Right renal pelvis (tissue), 4 donors: ENCODE measurements at places on chromosomes 2 and 18.

GRCh38 chr2:9313443-9313842 lies 106.8 kb downstream of the ASAP2 start:
- no peak for DNase-seq

GRCh38 chr2:201656102-201656501 lies 12.8 kb upstream of the TMEM237 start:
- DNase-seq = no peak

- DNase-seq = no peak
These were observed 178.8 kb downstream of the ICOS start for GRCh38 chr2:204115137-204116056.

- DNase-seq = no peak
These were observed 252.4 kb downstream of the LPIN1 start for GRCh38 chr2:11998626-11999378.

DNA sequence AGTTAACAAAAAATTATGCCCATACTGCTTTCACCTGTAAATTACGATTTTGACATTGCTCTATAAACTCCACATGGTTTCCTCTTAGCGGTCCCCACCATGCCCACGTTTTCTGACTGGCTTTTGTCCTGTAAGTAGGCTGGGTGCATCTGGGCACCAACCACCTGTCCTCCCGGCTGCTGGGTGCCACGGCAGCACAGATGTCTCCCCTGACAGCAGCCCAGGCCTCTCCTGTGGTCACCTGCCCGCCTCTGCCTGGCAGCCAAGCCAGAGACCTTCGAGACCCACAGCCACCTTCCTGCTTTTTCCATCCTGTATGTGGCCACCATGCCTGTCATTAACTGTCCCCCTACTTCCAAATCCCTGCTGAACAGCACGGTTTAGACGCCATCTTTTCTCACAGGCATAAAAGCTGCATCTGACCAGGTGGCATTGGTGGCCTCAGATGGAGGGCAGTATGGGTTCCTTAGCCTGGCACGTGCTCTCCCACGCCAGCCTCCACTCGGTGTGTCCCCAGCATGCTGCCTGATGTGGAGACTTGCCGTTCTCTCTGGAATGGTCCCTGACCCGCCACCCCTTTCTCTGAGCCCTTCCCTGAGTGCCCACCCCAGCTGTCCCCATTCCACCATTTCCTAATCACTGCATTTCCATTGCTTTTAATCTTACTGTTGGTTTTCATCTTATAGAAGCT lies 18.9 kb downstream of the SNORC start:
- DNase-seq = no peak

DNA sequence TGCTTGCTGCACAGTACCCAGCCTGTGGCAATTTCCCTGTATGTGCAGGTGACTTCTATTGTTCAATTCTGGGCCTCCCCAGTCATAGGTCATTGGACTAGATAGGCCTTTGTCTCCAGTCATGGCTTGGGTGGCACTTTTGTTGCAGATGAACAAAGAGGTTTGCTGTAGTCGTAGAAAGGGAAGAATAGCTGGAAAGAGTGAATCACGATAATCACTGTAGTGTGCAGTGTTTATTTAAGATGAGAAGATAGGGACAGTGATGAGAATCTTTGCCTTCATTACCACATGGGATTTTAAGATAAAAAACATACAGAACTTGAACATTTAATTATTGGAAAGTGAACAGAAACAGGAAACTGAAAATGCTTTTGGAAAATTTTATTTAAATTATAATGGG lies 156.1 kb upstream of the CYRIA start:
- DNase-seq = no peak

DNA sequence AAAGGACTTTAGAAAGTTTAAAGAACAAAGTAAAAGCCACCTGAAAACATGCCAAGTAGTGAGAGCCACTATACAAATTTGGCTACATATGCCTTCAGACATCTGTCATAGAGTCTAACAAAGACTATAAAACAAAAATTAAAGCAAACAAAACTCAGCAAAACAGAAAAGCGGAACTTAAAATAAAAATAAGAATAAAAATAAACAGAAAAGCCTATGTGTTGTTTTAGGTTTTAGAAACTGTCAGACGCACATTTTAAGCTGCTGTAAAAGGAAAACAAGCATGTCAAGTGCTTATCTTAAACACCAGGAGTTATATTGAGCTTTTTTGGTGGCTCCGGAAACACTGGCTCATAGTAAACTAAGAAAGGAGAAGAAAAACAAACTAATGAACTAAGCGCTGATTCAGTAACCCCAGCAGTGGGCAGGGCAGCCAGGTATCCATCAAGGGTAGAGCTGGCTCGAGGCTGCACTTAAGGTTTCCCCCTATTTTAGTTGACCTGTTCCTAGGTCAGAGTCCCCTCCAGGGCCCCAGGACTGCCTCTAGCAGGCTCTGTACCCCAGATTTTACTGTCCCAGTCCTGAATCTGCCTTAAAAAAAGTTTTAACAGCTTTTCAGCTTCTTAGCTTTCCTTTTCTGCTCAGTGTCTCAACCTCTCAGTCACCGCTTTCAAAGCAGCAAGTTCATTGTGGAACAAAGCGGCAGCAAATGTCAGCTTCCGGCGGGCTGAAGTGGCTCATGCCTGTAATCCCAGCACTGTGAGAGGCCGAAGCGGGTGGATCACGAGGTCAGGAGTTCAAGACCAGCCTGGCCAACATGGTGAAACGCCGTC lies 15.4 kb upstream of the RMC1 start:
- DNase-seq = no peak

DNA sequence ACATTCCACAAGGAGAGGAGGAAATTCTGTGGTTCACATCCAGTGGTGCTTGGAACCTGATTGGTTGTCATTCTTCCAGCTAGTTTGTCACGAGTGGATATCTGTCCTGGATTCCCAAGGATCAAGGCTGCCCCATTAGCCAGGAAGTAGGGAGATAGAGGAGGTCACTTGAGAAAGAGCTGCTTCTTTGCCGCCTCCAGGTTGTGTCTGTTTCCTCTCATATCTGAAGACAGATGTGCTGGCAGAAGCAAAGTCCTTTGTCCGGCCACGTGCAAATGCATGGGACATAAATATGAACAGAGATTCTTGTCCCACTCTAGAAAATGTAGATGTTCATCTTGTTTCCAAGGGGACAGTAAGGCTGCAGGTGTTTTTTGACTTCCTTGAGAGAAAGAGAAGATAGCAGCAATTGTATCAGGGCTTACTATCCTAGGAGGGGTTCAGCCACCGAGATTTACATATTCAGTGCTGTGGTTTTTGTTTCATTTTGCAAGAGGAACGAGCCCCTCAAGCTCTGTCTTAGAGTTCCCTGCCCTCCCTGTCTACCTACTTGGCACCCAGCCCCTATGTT lies 174.4 kb downstream of the RPIA start:
- DNase-seq = no peak

DNA sequence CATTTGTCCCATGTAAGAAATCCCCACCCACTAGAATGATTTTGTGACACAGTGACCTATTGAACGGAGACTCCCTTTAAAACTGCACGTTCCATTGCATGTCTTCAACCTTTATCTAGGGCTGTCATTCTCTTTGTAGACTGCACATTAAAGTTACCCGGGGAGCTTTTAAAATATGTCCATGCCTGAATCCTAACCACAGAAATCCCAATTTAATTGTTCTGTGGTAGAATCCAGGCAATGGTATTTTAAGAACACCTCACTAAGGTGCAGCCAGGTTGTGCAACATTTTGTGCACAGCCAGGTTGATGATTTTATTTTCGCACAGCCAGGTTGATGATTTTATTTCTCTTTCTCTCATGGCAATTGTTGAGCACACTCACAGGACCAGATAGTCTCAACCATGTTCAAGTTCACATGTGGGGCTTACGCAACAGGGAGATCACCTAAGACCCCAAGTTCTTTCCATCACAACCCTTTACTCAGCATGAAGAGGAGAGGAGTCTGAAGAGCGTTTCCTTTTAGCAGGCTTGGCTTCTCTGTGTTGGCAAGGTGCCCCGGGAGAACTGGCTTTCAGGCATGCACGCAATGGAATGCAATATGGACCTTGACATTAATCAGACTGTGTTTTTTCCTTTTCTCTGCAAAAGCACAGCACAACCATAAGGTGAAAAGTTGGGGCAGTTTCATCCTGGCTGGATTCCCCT lies 467.3 kb upstream of the ETAA1 start:
- peak; percentile 55 for DNase-seq

DNA sequence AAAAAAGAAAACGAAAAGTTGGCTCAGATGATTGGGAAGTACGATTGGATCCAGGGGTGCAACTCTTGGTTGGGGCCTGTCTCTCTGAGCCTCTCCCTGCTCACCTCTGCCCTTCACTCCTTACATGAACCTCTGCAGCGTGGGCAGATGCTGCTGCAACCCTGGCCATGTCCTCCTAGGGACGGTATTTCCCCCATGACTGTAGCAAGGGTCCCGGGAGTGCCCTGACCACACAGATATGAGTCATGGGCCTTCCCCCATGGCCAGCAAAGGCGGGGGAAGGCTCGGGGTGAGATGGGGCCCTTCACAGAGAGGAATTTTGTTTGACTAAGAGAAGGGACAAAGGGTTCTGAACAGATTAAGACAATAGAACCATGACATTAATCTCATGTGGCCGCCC lies 129.0 kb downstream of the NCK2 start:
- DNase-seq = no peak

DNA sequence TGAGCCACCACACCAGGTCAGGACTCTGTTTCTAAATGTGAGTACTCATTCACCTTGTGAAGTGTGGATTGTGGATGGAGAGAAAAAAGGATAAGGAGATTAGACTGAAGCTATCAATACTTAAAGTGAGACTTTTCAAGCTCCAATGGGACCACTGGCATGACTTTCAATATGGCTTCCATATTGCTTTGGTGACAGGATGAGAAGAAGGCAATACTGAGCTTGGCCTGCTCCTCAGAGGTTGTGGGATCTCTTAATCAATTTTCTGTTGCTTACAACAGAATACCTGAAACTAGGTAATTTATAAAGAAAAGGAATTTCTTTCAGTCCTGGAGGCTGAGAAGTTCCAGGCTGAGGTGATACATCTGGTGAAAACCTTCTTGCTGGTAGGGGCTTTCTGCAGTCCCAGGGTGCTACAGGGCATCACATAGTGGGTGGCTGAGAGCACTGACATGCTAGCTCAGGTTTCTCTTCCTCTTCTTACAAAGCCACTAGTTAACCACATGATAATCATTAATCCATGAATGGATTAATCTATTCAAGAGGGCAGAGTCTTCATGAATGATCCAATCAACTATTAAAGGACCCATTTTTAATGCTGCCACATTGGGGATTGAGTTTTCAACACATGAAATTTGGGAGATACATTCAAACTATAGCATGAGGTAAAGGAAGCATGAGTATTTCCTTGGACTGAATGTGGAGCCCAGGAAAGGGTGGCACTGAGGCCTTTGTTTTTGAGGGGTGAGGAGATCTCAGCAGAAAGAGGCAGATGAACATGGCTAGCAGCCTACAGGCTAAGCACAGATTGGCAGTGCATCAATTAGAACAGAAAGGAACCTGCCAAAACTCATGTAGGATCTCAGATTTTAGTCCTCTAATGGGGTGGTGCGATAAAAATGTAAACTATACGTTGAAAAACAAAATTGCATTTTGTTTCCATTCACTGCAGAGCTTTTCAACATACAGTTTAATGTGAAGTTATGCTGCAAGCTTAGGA lies 274.5 kb downstream of the PIK3C3 start:
- no peak for DNase-seq

- peak; percentile 20 for DNase-seq
These were observed 817 bp downstream of the DSC2 start for GRCh38 chr18:31101183-31102024.

DNA sequence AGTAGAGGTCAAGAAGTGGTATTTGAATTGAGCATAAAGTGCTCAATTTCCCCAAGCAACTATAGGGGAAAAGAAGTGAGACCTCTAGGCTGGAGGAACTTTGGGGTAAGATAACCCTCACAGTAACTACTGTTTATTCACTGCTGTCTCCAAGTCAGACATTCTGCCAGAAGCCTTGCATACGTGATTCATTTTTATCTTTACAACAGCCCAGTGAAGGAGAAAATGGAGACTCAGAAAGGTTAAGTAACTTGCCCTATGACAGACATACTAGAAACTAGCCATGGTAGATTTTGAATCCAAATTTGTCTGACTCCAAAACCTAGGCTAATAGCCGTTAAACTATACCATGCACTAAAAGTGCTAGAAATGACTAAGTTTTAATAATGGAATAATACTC lies 28.4 kb downstream of the DNAJC10 start:
- DNase-seq = no peak

- no peak for DNase-seq
These were observed 76.4 kb upstream of the UXS1 start for GRCh38 chr2:106270471-106270891.
